Activated naive CD4-positive, alpha-beta T cell (primary cell): ENCODE measurements at places on chromosomes 6 and 20.

DNA sequence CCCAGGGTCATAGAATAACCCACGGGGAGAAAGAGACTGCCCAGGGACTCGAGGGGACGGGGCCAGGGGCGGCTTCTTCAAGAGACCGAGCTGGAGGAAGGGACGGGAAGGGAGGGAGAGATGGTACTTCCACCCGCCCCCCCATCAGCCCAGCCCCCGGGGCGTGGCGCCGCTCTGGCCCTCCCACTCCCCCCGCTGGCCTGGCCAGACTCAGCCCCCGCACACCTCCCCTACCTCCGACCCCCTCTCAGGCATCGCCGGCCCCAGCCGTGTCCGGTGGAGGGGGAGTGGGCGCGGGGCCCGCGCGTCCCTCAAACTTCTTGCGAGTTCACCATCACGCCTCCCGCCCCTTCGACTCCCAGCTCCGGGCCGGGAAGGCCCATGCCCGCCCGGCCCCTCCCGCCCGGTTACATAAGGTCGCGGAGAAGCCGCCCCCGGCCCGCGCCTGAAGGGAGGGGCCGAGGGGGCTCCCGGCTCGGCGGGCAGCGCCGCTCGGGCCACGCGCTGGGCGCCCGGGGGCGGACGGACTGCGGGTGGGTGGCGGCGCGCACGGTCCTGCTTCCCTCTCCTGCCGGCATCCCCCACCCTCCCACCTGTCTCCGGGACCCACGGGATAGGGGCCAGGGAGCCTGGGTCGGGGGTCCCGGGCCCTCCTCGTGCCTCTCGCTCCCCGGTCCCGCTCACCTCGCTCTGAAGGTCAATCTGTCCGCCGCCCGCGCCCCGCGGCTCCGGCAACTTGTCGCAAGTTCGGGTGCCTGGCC, 562 bp downstream of the TFEB start:
- DNase-seq: peak; percentile 63

DNA sequence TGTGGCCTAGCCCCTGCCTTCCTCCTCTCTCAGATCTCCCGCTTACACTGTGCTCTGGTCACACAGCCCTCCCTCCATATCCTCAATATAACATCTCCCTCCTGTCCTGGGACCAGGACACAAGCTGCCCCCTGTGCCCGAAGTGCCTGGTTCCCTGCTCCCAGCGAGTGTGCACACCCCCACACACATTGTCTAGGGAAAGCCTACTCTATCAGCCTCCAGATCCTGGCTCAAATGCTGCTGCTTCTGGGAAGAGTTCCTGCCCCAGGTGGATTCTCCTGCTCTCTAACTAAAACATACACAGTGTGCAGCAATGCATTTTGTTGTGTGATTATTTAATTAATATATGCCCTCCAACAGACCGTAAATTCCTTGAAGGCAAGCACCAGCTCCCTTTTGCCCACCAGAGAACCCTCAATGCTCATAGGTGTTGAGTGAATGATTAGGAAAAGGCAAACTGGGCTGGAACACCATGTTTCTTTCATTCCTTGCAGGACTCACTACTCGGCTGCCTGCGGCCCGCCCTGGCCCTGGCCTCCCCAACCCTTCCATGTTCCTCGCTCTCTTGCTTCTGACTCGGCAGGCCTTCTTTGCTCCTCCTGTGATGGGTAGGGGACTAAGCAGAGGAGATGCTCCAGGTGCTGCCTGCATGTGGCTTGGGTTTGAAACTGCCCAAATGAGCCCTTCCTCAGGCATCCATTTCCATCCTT, 194.6 kb downstream of the ZDHHC14 start:
- DNase-seq: no peak

- no peak for DNase-seq
These were observed 21.2 kb upstream of the ASXL1 start for GRCh38 chr20:32336918-32337347.

GRCh38 chr6:46053039-46053933, 37.6 kb upstream of the CLIC5 start:
- DNase-seq: no peak

DNA sequence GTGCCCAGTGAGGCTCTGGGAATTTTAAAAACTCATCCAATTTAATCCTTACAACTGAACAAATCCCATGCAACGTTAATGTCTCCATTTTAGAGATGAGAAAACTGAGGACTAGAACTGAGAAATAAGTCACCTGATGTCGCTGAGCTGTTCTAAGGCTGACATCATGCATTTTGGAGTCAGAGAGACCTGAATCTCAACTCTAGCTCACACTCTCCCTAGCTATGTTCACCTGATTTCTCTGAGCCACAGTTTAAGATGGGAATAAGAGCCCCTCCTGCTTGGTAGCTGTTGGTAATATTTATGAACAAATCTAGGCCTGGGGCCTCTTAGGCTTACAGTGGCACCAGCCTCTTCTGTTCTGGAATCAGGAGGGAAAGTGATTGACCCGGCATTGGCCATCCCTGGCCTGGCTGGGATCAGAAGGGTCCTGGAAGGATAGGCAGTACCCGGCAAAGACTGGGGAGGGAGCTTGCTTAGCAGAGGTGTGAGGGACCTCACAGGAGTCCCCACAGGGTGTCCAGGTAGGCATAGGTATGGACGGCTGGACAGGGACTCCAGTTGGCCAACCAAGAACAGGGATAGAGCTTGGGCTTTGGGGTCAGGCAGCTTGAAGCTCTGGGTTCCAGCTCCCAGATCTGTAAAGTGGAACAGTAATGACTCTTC, 18.8 kb upstream of the CSNK2A1 start:
- DNase-seq: no peak

- DNase-seq: no peak
These were observed 23.1 kb downstream of the FIG4 start for GRCh38 chr6:109714166-109714565.

GRCh38 chr6:2817903-2818443, 23.7 kb downstream of the SERPINB1 start:
- DNase-seq: no peak

- DNase-seq: no peak
These were observed 228.3 kb downstream of the SIM1 start for GRCh38 chr6:100236389-100236788.
